Right lung (tissue), 10 donors: ENCODE measurements at places on chromosomes 7 and 10. TPM values are rescaled to one million over a fixed set of nuclear protein-coding genes. Genes with fewer than 3 reads are reported as not detected.
A peak's percentile ranks its signal among the peaks of the same experiment; 100 is the strongest.

- DNase-seq = no peak
These were observed 200.3 kb upstream of the SVIL start for GRCh38 chr10:29835055-29835454.

- DNase-seq = no peak
These were observed 294.5 kb downstream of the AUTS2 start for GRCh38 chr7:69892790-69893189.

Gene PLPP4
- polyA plus RNA-seq = 0.13 TPM

GRCh38 chr10:70958396-70958795 is 70.0 kb upstream of the PCBD1 start:
- DNase-seq = no peak

DNA sequence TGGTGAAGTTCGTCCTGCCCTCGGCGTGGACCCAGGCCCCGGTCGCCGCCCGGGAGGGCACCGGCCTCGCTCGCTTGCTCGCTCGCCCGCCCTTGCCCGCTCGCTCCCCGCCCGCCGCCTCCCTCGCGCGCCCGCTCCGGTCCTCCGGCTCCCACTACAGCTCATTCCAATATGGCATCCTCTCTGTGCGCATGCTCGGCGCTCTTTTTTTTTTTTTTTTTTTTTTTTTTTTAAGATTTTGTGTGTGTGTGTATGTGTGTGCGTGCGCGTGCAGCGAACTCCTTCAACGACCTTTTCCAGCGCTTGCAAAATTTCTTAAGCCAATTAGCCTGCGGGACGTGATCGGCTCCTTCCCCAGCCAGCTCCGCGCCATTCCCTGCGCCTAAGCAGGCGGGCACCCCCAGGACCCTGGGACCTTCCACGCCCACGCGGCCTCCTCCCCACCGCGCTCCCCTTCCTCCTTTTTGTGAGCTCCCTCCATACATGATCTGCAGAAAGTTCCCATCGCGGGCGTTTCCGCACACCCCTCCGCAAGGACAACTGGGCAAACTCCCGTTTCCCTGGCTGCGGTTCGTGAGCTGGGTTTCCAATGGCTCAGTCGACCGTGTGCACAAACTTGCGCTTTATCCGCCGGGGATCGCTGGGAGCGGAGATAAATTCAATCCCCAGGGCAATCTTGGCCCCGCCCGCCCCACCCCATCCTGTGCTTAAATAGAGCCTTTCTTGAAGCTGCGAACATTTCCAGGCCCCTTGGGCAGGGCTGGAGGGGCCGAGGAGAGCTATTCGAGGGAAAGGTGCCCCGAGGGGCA is at the start of gene SFMBT2:
Gene SFMBT2 (minus strand): TSS at position 173 of the 809 bp plus-strand sequence. CDS start 29,136 bp downstream, outside the sequence.
- peak; percentile 78 for DNase-seq

DNA sequence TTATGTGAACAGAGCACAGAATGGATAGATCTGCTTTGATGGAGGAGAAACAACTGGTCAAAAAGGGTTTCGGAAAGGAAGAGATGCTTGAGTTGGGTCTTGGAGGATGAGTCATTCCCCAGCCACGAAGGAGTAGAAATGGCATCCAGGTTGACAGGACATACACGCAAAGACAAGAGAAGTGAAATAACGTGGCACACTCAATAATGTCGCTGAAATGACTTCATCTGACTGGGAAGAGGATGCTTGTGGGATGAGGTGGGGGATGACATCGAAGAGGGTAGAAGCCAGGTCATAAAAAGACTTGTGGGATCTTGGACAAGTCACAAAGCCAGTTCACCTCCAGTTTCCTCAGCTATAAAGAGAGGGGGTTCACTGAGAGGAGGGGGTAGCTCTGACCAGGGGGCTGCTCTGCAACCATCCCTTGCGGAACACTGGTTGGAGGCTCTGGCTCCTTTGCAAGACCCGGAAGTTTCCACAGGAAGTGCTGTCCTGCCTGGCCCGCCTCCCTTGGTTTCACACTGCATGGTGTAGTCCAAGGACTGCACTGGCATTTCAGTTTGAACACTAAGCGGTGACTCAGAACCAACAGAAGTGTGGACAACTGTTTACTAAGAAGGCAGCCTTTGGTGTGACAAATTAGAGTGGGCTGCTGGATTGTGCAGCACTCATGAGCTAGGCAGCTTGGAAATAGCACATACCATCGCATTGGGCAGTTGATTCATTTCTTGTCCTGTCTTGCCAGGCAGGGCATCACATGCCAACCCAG is 189.9 kb upstream of the ADO start:
- no peak for DNase-seq

GRCh38 chr7:153381275-153382040 is 621.9 kb downstream of the ACTR3B start:
- DNase-seq = peak; percentile 2

GRCh38 chr7:115635376-115635775 is 395.2 kb downstream of the TFEC start:
- DNase-seq = peak; percentile 12

Gene ANKRD61
- polyA plus RNA-seq = 3.1 TPM

Gene CPXM2
- polyA plus RNA-seq = 4.8 TPM

Gene GFRA1
- polyA plus RNA-seq = 2.2 TPM

Gene AKR1D1
- polyA plus RNA-seq = 0.08 TPM

Gene IQCE
- polyA plus RNA-seq = 19.0 TPM

DNA sequence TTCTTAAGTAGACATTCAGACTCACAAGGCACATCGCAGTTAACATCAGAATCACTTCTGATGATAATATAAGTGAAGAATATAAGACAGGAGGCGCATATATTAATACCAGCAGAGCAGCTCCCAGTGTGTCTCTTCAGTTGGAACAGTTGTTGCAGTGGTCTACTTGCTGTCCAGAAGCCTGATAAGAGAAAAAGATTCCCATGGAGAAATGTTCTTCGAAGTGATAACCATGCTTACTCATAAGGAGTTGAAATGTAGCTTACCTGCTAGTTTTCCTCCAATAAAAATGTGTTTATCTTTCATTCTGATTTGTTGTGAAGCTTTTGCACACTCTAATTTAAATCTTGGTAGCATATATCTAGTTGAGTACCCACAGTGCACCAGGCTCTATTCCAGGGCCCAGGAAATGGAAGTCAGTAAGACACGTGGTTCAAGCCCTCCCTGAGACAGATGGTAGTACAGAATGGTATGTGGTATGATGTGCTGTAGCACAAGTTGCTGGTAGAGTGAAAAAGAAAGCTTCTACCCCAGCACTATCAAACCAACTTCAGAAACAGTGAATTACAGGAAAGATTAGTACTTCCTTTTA is 124.0 kb downstream of the MAPK8 start:
- DNase-seq = no peak

DNA sequence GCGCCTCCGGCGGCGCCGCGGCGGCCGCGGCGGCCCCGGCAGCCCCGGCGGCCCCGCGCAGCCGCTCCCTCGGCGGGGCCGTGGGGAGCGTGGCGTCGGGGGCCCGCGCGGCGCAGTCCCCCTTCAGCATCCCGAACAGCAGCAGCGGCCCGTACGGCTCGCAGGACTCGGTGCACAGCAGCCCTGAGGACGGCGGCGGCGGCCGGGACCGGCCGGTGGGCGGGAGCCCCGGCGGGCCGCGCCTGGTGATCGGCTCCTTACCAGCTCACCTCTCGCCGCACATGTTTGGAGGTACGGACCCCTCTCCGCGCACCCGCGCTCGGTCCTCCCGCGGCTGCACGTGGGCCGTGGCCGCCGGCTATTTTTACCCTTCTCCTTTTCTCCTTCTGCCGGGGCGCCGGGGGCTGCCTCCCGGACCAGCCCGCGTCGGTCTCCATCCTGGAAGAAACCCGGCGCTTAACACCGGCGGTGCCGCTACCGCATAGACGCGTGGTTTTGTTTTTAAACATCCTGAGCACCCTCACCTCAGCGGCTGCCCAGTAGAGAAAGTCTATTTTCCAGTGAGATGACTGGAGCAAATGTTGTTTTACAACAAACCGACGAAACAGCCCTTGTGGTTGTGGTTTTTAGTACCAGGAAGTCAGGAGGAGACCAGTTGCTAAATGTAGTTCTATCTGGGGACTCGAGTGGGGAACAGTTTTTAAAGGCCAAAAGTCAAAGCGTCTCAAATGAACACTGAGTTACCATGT is 1.3 kb downstream of the ZNRF2 start:
- DNase-seq = peak; percentile 37

GRCh38 chr7:28355635-28356319 is 56.5 kb upstream of the CREB5 start:
- no peak for DNase-seq

DNA sequence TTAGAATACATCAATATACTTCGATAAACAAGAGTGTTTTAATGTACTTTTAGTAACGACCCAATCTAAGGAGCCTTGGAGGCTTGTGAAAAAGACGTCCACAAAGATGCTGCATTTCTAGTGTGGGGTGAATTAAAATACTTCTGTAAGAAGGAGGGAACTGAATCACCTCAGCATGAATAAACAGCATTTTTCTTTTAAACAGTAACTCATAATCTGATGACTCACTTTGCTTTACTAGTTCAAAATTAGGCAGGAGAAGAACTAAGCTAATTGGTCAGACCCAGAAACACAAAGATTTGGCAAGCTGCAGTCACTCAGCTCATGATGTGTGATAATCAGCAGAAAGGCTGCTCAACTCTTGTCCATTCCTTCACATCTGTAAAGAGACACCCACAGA is 24.2 kb downstream of the NCOA4 start:
- no peak for DNase-seq

DNA sequence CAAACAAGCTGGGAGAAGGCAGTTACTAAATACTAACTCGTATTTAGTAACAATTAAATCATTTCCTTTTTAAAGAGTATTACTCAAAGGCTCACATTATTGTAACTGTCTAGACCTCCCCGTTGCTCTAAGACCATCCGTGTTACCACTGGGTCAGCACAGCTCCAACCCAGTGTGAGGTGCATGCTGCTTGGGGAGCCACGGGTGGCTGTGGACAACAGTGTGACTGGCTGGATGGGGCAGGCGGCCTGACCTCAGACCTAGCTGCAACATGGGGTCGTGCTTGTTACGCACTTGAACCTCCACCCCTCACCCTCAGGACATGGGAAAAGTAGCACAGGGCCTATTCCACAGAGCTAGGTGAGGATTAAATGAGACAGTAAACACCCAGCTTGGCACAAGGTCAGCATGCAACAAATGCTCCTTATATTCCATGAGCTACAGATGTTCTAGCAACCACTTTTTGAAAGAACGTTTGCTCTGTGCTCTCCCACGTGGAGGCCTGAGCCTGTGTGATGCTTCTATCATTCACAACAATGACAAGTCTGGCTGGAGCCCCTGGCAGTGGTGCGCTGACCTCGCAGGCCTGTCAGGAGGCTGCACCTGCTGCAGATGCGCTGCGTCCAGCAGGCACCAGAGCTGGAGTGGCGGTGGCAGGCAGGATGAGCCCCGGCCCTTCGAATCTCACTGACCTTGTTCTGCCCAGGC is 135.7 kb downstream of the PKD1L1 start:
- no peak for DNase-seq

Gene WNT8B
- polyA plus RNA-seq = not detected

Gene AOAH
- 7.6 TPM for polyA plus RNA-seq

- no peak for DNase-seq
These were observed 41.6 kb upstream of the RASGEF1A start for GRCh38 chr10:43308515-43308914.

- peak; percentile 97 for DNase-seq
These were observed at the start of gene GDI2 for GRCh38 chr10:5813341-5814109. Gene GDI2, minus strand, starts transcription at chr10:5813434. Its CDS starts 176 bp downstream, at chr10:5813258.
